Ureter (tissue), 1 donor: ENCODE measurements at places on chromosomes 2 and 18. TPM values are rescaled to one million over a fixed set of nuclear protein-coding genes. Genes with fewer than 3 reads are reported as not detected.

Gene TFCP2L1
- 15.7 TPM for total RNA-seq

Gene APLF
- 8.9 TPM for total RNA-seq

Gene FIGLA
- not detected for total RNA-seq

Gene UNC50
- 48.9 TPM for total RNA-seq

Gene PROKR1
- total RNA-seq, result not detected

Gene UPP2
- not detected for total RNA-seq

Gene PDE11A
- total RNA-seq, result 2.2 TPM

Gene MARCHF4
- total RNA-seq, result not detected

Gene VWC2L
- not detected for total RNA-seq

Gene DNAH7
- 5.5 TPM for total RNA-seq

Gene MRPL44
- 20.6 TPM for total RNA-seq

Gene NAB1
- total RNA-seq, result 49.7 TPM

Gene PRKAG3
- total RNA-seq, result not detected

Gene RGPD3
- total RNA-seq, result 0.10 TPM

Gene AKAIN1
- not detected for total RNA-seq

Gene POTEJ
- not detected for total RNA-seq

Gene HAAO
- 14.1 TPM for total RNA-seq

Gene REG1A
- not detected for total RNA-seq

Gene PDCD1
- total RNA-seq, result 0.57 TPM

Gene TMEM17
- total RNA-seq, result 2.0 TPM

Gene KLHL14
- total RNA-seq, result 0.29 TPM

Gene SPC25
- 0.47 TPM for total RNA-seq

Gene MAPK4
- 14.3 TPM for total RNA-seq

Gene SLC11A1
- total RNA-seq, result 16.5 TPM

Gene GNLY
- total RNA-seq, result 1.9 TPM

Gene ATP9B
- total RNA-seq, result 69.6 TPM

Gene LIPG
- total RNA-seq, result 6.2 TPM
